ENCODE measurements at places on chromosomes 12 and 14. TPM values are rescaled to one million over a fixed set of nuclear protein-coding genes. Genes with fewer than 3 reads are reported as not detected.

DNA sequence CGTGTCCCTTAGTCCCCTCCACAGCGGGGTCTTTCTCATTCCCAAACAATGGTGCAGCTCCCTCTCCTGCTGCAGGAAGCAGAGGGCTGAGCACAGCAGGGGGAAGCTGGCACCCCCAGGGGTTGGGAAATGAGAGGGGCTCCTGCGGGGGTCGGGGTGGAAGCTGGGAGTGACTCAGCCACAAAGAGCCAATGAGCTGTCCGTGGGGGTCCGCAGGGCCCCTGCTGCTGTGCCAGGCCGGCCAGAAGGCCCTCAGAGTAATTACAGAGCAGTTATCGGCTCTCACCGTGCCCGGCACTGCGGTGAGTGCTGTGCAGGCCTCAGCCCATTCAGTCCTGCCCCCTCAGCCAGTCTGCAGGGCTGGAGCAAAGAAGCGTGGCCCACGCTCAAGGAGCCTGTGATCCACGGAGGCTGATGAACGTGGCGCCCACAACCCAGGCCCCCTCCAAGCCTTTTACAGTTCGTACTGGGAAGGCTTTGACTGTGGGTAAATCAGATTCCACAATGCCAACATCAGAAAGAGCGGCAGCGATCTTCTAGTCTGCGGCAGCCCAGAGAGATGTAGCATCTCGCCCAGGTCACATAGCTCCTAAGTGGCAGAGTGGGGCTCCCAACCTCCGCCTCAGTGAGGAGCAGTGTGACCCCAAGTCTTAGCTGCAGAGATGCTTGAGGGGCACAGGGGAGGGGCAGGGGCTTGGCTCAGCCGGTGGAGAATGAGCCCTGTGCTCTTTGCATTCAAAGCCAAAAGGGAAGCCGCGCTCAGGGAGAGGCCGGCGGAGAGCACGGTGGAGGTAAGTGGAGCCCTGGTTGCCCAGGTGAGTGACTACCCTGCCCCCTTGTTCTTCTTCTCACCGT, 43.4 kb downstream of the SLC6A12 start:
- no peak for DNase-seq

- no peak for DNase-seq
Measured at GRCh38 chr14:76320486-76320885, 55.5 kb upstream of the ESRRB start.

DNA sequence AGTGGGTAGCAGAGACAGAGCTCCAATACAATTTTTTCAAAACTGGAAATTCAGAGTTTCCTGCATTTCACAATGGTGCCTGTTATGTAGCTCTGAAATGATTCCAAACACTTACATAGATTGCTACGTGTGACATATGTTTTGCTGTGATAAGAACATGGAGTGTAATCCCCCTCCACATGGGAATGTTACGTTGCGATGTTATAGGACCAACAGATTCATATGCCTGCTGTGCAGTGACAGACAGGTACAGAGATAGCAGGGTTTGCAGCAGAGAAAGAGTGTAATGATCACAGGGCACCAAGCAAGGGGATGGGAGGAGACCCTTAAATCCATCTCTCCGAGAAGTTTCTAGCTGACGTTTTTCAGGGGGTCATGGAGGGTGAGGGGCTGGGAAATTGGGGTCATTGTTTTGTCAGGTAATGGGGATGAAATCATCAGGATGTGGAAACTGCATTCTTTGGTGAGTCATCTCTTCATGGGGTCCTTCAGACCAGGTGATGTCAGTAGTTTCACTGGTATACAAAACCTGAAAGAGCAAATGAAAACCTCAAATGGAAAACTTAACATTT, 76.6 kb upstream of the OSBPL8 start:
- DNase-seq, result no peak

- no peak for DNase-seq
Measured at GRCh38 chr12:109218996-109219395, 90.1 kb downstream of the FOXN4 start.

GRCh38 chr12:48019639-48020265, 15.5 kb upstream of the COL2A1 start:
- DNase-seq, result no peak

GRCh38 chr12:89080793-89081465, 271.4 kb downstream of the DUSP6 start:
- DNase-seq, result no peak

GRCh38 chr12:46546634-46547273, 174.2 kb upstream of the SLC38A2 start:
- DNase-seq, result no peak

DNA sequence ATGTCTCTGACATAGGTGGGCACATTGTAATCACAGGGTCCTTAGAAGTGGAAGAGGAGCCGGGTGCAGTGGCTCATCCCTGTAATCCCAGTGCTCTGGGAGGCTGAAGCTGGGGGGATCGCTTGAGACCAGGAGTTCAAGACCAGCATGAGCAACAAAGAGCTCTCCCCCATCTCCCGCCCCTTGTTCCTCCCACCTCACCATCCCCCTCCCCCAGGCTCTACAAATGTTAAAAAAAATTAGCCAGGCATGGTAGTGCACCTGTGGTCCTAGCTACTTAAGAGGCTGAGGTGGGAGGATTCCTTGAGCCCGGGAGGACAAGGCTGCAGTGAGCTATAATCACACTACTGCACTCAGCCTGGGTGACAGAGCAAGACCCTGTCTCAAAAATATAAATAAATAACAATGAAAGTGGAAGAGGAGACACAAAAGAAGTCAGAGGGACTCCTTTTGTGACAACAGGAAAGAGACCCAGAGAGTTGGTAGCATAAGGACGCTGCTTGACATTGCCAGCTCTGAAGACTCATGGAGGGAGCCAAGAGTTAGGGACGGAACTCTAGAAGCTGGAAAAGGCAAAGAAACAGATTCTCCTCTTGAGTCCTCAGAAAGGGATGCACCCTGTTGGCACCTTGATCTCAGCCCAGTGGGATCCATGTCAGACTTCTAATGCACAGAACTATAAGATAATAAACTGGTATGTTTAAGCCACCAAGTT, 29.6 kb upstream of the CSRP2 start:
- DNase-seq, result no peak

DNA sequence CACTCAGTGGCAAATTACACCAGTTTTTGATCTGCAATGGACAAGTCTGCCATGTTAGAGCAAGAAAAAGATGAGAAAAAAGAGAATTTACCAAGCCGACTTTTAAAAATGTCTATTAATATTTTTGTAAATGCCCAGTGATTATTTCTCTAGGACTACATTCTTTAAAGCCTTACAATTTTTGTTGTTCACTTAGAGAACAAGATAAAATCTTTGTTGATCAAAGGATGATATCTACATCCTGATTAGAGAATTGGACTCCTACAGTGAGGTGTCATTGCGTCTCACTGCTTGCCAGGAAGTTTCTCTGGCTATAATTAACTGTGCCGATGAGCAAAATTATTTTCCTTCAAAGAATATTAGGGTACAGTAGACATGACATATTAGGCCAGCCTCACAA, 1.7 kb upstream of the CFAP54 start:
- DNase-seq, result no peak

GRCh38 chr12:57010627-57011247, 4.4 kb upstream of the ZBTB39 start:
- no peak for DNase-seq

- DNase-seq, result no peak
Measured at GRCh38 chr12:120689397-120690082, 2.6 kb downstream of the MLEC start.

GRCh38 chr12:85617307-85618091, 218.7 kb downstream of the RASSF9 start:
- DNase-seq, result no peak

- DNase-seq, result no peak
Measured at GRCh38 chr12:4791497-4791896, 71.3 kb downstream of the GALNT8 start.

The MMP14 gene
- total RNA-seq, result 127 TPM

The GRIN2B gene
- total RNA-seq, result 0.13 TPM

The C1QL4 gene
- total RNA-seq, result not detected

The SLC25A47 gene
- total RNA-seq, result not detected

The POTEG gene
- total RNA-seq, result not detected

The LRFN5 gene
- total RNA-seq, result 0.67 TPM
